Left ventricle myocardium inferior (tissue), 1 donor: ENCODE measurements at places on chromosomes 3 and 15. TPM values are rescaled to one million over a fixed set of nuclear protein-coding genes. Genes with fewer than 3 reads are reported as not detected.

The RAB6B gene
- 59.1 TPM for total RNA-seq

The NEK11 gene
- 1.3 TPM for total RNA-seq

The KBTBD13 gene
- total RNA-seq, result 5.2 TPM

The ADCY5 gene
- 249 TPM for total RNA-seq

The GRM2 gene
- 0.41 TPM for total RNA-seq

The OCA2 gene
- not detected for total RNA-seq

The SLC9C1 gene
- 1.3 TPM for total RNA-seq

The MUSTN1 gene
- total RNA-seq, result 32.7 TPM

The RBM5 gene
- 58.4 TPM for total RNA-seq

The MUC4 gene
- 0.11 TPM for total RNA-seq

The NR2F2 gene
- total RNA-seq, result 12.8 TPM

The HESX1 gene
- 0.30 TPM for total RNA-seq

The FILIP1L gene
- total RNA-seq, result 84.9 TPM

The GOLGA6L10 gene
- total RNA-seq, result 0.33 TPM

The LRTM1 gene
- total RNA-seq, result not detected

The GOLGA8Q gene
- 0.74 TPM for total RNA-seq

The OR5K2 gene
- not detected for total RNA-seq

The ATP2B2 gene
- total RNA-seq, result not detected

The VGLL3 gene
- total RNA-seq, result 4.0 TPM

The MESP2 gene
- total RNA-seq, result 0.27 TPM

The TTLL13 gene
- total RNA-seq, result 0.19 TPM

The THOC7 gene
- total RNA-seq, result 79.4 TPM

The CPNE9 gene
- 0.16 TPM for total RNA-seq

The SLC49A4 gene
- total RNA-seq, result 14.5 TPM

The LMLN gene
- total RNA-seq, result 10.6 TPM

The GPR160 gene
- total RNA-seq, result 0.99 TPM

The ACKR2 gene
- total RNA-seq, result 0.44 TPM

The STRIT1 gene
- 11.7 TPM for total RNA-seq

The CISH gene
- 16.6 TPM for total RNA-seq

The CAPN3 gene
- total RNA-seq, result 6.0 TPM

The PTH1R gene
- total RNA-seq, result 6.4 TPM

The ERICH6 gene
- 0.55 TPM for total RNA-seq

The SQOR gene
- total RNA-seq, result 16.5 TPM

The SYNM gene
- 378 TPM for total RNA-seq

The PTX3 gene
- 0.52 TPM for total RNA-seq

The RAD54L2 gene
- total RNA-seq, result 9.8 TPM

The SNX33 gene
- total RNA-seq, result 11.4 TPM

The GHRL gene
- 0.25 TPM for total RNA-seq

The ANKDD1A gene
- total RNA-seq, result 1.8 TPM

The NRG4 gene
- not detected for total RNA-seq

The ASB14 gene
- 23.3 TPM for total RNA-seq

The MINDY4B gene
- total RNA-seq, result 0.22 TPM

The TGM4 gene
- not detected for total RNA-seq
